ENCODE measurements at places on chromosomes 4 and X. TPM values are rescaled to one million over a fixed set of nuclear protein-coding genes. Genes with fewer than 3 reads are reported as not detected.

SYN1 gene
- total RNA-seq: not detected

HEPH gene
- total RNA-seq: not detected

STK32B gene
- total RNA-seq: 1.9 TPM

SUPT20HL2 gene
- not detected for total RNA-seq

CXCL13 gene
- total RNA-seq: not detected

MAGEB2 gene
- total RNA-seq: not detected

TMEM35A gene
- not detected for total RNA-seq

F8 gene
- 0.64 TPM for total RNA-seq

BEX1 gene
- not detected for total RNA-seq

FDCSP gene
- not detected for total RNA-seq

PNMA5 gene
- total RNA-seq: not detected

ASB12 gene
- not detected for total RNA-seq

SLC34A2 gene
- total RNA-seq: 0.21 TPM

ADD1 gene
- total RNA-seq: 78.4 TPM

MAD2L1 gene
- total RNA-seq: 2.3 TPM

SORCS2 gene
- 0.48 TPM for total RNA-seq
